ENCODE measurements at places on chromosomes 5 and 9.

DNA sequence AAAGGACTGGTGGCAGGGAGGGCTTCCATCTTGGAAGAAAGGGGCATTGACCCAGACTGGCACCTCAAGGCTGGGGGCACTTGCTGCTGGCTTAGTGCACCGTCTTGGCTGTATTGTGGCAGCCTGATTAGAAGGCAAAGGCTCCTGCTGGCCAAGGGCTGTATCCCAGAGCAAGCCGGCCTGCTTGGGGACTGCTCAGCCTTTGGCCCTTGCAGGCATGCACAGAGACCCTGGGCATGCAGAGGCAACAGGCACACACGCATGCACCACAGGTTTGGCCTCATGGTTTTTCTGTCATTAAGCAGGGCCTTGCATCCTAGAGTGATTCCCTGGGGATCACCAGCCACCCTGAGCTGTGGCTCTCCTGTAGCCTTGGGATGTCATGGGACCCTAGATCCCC, 29.0 kb downstream of the PITX1 start:
- no peak for DNase-seq

GRCh38 chr5:5486122-5486521, 63.6 kb downstream of the ICE1 start:
- DNase-seq = no peak

DNA sequence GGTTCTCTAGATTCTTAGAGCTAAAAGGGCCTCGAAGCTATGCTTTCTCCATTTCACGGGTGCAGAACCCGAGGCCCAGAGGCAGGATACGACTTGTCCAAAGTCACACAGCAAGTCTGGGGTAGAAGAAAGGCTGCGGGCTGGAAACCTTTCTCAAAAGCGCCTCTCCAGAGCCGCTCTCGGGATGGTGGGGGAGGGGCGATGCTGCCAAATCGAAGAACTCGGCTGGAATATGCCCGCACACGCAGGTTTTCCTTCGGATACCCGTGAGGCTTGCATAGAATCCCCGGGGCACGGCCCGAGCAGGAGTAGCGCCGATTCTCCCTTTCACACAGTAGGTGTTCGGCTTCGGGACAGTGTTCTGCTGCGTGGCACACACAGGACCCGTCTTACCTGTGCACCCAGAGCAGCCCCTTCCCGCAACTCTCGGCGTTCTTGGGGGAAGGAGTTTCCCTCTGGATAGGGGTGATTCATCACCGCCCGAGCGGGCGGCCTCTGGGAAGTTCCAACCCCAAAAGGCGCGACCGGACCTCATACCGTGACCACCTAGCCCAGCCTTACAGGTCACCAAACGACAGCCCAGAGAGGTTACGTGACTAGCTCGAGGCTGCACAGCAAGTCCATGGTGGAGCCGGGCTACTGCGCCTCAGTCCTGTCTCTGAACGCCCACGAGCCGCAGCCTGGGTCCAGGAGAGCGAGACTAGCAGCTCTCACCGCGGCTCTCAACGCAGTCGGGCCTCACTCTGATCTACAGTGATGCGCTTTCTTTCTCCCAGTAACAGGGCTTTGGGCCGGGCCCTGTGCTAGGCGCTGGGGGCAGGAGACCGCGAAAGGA, 4.1 kb downstream of the PAX5 start:
- peak; percentile 10 for DNase-seq

DNA sequence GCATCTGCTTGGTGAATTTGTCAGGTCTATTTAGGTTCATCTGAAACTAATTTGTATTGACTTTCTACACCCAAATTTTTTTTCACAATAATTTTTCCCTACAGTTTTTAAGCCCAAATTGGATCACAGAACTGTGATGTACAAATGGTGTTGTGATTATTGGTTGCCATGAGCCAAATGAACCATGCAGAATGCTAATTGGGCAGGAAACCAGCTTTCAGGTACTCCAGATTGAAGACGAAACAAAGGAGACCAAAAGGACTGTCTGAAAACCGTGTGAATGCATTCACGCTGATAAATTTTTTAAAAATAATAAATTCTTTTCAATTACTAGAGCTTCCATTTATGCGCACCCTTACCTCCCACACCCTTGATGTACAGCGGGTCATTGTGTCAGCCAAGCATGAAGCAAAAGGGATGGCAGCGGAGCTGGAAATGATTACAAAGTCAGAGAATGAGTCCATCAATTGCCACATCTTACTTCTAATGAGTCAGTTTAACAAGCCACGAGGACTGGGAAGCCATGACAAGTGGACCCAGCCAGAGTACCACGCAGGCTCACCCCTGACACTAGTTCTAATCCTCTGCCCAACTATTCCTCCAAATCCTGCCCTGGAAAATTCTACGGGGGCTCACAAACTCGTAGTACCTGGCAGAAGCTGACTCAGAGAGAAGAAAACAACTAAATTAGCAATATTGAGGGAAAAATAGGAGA, 66.5 kb downstream of the SEMA6A start:
- DNase-seq = no peak

DNA sequence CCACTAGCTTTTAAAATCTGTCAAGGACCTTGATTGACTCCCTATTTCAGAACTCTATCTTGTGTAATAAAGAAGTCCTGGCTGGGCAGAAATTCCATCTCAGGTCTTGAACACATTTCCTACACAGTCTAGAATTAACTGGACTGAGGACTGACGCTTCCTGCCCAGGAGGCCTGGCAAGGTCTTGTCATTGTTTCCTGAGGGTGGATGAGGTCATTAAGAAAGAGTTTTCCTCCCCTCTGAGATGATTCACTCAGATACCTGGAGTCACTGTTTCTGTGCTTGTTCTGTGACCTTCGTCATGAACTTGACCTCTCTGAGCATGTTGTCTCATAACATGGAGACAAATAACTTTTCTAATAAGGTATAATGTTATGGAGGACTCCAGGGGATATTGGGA, 10.0 kb downstream of the MTAP start:
- no peak for DNase-seq
